Bone marrow (tissue), 2 donors: ENCODE measurements at places on chromosomes 3 and 15.

GRCh38 chr3:155110996-155111901, 31.1 kb downstream of the MME start:
- DNase-seq, result no peak

DNA sequence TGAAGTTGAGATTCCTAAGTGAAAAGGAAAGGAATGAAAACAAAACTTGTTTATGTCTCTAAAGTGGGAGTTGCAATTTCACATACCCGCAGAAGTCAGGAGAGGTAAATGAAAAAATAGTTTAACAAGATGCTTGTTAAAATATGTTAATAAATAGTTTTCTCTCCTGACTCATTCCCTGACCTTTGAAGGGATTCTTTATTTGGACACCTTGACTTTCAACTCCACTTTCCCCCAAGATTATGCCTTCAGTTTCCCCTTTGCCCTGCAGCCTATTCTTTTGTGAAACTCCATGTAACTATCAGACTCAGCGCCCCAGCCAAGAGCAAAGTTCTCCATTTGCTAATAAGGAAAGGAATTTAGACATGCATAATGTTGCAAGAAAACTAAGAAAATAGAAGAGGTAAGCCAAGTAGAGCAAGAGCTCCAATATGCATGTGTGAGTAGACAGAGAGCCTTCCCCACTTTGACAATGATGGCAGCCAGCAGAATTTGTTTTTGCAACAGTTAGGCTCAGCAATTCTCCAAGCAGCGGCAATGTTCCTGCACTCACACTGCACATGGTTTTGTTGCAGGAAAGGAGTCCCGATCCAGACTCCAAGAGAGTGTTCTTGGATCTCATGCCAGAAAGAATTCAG, 61.2 kb downstream of the CD200 start:
- no peak for DNase-seq

DNA sequence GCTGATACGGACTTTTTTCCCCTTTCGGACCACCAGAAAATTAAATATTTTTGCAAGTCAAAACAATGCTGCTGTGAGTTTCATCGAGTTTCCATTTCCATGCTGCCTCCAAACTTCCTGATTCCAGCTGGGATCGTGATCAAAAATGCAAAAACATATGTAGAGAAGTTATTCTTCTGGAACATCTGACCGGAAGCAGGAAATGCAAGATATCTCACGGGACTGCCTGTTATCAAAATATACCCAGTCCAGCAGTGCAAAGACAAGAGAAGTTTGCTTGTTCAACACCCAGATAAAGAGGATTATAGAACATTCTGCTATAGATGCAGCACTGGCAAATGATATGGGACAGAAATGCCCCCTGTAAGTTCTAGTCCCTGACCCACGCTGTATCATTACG, 726.7 kb upstream of the NR2F2 start:
- no peak for DNase-seq

- DNase-seq, result no peak
Observed at GRCh38 chr15:48939648-48940047, 24.1 kb downstream of the SHC4 start.

GRCh38 chr15:39317225-39317624, 263.7 kb upstream of the THBS1 start:
- no peak for DNase-seq

- no peak for DNase-seq
Observed at GRCh38 chr15:48577469-48577868, 68.0 kb downstream of the FBN1 start.

- no peak for DNase-seq
Observed at GRCh38 chr3:73449774-73450173, 175.0 kb downstream of the PDZRN3 start.

DNA sequence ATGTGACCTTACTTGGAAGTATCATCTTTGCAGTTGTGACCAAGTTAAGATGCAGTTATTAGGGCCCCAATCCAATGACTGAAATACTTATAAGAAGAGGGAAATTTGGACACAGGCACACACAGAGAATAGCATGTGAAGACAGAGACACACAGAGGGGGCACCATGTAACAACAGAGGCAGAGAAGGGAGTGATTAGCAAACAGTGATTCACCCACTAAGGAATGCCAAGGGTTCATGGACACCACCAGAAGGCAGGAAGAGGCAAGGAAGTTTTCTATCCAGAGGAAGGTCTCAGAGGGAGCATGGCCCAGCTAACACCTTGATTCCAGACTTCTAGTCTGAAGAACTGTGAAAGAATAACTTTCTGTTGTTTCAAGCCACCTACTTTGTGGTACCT, 25.0 kb downstream of the SIDT1 start:
- no peak for DNase-seq

- no peak for DNase-seq
Observed at GRCh38 chr3:49759226-49759625, 27.1 kb downstream of the IP6K1 start.

DNA sequence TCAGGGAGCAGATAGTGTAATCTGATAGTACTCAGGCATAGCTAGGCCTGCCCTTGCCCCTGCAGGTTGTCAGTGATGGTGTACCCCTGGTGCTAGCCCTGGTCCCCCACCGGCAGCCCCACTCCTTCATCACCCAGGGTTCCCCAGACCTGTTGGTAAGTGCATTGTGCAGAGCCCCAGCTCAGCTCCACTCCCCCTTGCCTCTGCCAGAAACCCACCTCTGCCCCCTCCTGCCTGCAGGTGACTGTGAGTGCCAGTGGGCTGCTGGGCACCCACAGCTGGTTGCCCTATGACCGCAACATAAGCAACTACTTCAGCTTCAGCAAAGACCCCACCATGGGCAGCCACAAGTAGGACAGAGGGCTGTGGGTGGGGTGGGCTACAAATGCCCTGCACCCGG, 27.5 kb downstream of the NBEAL2 start:
- no peak for DNase-seq

DNA sequence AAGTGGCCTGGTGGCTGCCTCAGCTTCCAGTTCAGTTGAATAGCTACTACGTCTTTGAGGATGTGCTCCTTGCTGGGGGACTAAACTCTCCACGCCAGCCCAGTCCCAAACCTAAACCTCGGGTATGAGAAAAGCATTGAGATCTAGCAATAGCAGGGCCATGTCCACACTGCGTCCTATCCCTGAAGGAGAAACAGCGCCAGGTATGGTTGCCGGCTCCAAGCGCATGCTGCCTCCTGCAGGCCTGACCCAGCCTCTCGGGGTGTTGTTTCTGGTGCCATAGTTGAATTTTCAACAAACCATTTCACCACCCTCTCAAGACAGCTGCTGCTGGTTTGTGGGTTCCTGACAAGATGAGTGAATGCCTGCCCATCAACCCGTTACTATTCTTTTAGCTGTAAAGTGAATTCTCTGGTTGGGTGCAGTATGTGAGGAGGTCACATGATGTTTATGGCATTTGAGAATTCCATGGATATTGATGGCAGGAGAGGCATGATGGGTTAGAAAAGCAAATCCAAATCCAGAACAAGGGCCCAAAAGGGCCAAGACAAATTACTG, 13.0 kb upstream of the SLC28A1 start:
- no peak for DNase-seq

- DNase-seq, result no peak
Observed at GRCh38 chr3:78606756-78607155, 1161.0 kb downstream of the ROBO1 start.

- DNase-seq, result no peak
Observed at GRCh38 chr15:92960996-92961681, 61.0 kb downstream of the CHD2 start.

- DNase-seq, result no peak
Observed at GRCh38 chr3:172282850-172283249, 165.4 kb downstream of the GHSR start.

DNA sequence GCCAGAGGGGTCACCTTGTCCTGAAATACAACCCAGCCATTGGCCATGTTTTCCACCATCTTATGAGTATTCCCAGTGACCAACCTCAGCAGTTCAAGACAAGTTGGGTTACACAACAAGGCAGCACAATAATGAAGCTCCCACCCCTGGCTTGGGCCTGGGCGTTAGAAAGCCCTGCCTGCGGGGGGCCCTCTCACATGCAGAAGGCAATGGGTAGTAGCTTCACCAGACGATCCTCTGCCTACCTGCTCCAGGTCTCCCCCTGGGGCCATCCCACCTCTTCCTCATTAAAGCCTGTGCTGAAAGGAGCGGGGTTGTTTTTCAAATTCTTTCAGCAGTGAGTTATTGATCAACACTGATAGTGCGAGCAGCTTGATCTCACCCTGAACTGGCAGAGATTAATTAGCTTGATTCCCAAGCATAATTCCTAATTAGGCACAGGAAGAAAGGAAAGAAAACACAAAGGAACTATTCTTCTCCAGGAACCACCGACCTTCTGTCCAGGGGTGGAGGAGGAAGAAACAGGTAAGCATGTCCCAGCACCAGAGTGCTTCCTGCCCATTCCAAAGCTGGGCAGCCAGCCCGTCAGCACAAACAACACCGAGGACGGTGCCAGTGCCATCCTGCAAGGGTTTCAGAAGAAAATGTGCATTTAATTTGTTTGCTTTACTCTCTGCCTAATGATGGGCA, 79.7 kb upstream of the CGNL1 start:
- DNase-seq, result no peak

GRCh38 chr3:76310089-76310488, 524.7 kb upstream of the ZNF717 start:
- no peak for DNase-seq

- no peak for DNase-seq
Observed at GRCh38 chr3:101964861-101965260, 115.5 kb downstream of the NFKBIZ start.
